ENCODE measurements at places on chromosomes 13 and 19.

- DNase-seq: no peak
Observed at GRCh38 chr19:30046522-30046921, 104.5 kb downstream of the URI1 start.

DNA sequence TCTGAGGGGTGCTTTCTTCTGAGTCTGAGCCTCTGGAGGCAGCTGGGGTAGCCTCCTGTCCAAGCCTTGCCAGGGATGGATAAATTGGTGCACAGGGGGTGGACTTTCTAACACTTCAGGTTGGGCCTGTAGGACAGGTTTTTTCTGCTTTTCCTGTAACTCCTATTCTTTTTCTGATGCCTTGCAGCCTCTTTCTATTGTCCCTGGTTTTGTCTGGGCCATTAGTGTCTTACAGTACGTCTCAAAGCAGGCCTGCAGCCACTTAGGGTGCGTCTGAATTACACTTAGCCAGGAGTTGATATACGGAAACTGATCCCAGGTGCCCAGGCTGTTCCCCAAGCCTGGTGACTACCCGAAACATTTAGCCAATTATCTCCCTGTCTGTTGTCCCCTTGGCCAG is 213.3 kb upstream of the HTR2A start:
- DNase-seq: no peak

GRCh38 chr19:17420475-17420924 is 653 bp downstream of the MVB12A start:
- DNase-seq: no peak

DNA sequence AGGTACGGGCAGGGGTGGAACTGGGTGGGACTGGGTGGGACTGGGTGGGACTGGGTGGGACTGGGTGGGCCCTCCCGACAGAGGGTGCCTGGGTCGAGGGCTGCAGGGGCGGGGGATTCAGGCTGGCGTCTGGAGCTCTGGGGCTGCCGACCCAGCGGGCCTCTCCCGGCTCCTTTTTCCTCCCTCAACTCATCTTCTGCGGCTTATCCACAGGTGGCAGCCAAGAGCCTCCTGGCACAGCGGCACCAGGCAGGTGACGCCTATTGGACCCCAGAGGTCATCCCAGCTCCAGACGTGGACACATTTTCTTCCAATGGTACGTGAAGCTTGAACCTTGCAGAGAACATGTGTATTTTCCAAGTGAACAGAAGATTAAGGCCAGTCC is 533 bp downstream of the ZNF544 start:
- no peak for DNase-seq

GRCh38 chr13:59360108-59360507 is 803.6 kb downstream of the DIAPH3 start:
- DNase-seq: no peak

DNA sequence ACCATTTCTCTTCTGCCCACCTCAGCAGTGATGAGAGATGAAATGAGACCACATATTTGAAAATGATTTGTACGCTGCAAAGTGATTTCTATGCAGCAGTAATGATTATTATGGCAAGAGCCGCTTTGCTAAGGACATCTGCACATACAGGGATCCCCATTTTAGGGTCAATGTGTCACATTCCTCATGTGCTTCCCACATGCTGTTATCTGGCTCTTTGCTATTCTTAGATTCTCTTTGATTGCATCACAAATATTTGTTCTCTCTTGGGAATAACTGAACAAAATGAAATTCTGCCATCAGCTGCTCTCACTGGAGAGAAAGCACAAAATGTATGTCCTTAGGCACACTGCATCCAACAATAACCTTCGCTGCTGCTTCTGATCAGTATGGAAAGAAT is 209.5 kb upstream of the IPO5 start:
- DNase-seq: no peak

DNA sequence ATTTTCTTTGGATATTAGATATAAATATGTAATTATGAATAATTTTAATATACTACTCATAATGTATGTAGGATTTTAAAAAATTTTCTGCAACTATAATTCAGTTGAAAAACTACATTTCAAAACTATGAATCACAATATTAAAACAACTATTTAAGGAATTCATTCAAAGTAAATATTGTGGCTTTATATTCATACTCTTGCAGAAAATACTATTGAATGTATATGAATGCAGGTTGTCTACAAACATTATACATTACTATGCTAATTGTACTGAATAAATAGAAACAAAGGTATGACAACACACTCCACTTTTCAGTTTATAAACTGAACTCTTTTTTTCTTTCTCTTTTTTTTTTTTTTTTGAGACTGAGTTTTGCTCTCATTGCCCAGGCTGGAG is 14.2 kb downstream of the ZNF91 start:
- DNase-seq: no peak

DNA sequence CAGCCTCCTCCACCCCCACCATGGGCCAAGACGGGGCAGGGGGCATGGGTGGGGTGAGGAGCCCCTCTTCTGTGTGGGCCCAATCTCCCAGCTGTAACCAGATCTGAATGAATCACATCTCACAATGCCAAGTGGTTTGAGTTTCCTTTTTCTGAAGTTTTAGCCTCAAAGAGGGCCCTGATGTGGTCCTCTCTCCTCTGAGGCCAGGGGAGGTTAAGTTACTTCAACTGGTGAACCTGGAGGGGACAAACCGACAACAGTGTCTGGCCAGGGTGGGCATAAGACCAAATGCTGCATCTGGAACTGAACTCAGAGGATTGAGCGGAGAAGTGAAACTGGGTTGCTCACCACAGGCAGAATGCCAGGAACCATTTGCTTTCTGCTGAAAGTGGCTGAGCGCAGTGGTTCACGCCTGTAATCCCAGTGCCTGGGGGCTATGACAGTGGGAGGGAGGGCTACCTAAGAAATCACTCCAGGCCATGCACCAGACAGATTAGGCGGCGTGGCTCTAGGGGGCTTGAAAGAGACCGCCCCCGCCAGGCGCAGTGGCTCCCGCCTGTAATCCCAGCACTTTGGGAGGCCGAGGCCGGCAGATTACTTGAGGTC is 15.4 kb upstream of the IRGC start:
- DNase-seq: no peak

DNA sequence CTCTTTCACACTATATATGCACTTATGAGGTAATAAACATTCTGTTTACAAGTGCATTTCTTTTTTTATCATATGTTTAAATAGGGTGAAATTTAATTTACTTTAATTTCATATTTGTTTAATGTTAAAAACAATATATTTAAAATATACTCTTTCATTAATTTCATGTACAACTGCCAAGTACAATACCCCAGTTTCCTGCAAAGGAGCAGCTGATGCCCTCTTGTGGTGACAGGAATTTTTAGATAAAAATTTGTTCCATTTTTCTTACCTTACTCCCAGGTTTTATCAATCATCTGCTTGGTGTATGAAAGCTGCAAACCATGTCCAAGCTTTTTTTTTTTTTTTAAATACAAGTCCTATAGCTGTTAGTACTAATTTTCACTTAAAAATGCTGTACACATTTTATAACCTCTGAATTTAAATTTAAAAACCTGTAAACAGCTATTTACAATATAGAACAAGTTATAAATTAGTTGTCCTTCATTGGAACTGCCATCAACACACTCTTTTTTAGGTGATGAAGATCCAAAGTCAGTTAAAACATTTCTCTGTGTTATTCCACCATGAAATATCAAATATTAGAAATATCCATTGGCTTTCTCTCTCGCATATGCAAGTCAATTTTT is 4.9 kb downstream of the PCDH20 start:
- no peak for DNase-seq

GRCh38 chr13:94352057-94352456 is 127.4 kb downstream of the DCT start:
- no peak for DNase-seq

GRCh38 chr13:40388617-40389016 is 277.8 kb downstream of the FOXO1 start:
- peak; percentile 69 for DNase-seq

- no peak for DNase-seq
Observed at GRCh38 chr19:54682306-54682856, 19.6 kb downstream of the LILRB4 start.
